ENCODE measurements at places on chromosomes 11 and 22.

- no peak for DNase-seq
Measured at GRCh38 chr11:77515483-77515882, 41.6 kb upstream of the PAK1 start.

DNA sequence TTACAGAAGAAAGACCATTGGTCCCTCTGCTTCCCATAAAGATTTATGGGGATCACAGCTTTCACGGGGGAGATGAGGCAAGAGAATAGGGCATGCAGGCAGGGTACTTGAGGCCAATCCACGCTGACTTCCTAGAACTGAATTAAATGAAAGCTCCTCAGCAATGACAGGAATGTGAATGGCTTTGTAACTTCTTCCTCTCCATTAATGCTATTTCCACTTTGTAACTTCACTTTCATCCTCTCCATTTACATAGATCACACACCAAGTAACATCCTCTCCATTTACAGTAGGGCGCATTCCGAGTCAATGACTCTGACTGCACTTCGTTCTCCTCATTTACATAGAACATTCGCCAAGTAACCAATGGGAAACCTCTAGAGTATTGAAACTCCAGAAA is 89.8 kb downstream of the PIWIL4 start:
- no peak for DNase-seq

DNA sequence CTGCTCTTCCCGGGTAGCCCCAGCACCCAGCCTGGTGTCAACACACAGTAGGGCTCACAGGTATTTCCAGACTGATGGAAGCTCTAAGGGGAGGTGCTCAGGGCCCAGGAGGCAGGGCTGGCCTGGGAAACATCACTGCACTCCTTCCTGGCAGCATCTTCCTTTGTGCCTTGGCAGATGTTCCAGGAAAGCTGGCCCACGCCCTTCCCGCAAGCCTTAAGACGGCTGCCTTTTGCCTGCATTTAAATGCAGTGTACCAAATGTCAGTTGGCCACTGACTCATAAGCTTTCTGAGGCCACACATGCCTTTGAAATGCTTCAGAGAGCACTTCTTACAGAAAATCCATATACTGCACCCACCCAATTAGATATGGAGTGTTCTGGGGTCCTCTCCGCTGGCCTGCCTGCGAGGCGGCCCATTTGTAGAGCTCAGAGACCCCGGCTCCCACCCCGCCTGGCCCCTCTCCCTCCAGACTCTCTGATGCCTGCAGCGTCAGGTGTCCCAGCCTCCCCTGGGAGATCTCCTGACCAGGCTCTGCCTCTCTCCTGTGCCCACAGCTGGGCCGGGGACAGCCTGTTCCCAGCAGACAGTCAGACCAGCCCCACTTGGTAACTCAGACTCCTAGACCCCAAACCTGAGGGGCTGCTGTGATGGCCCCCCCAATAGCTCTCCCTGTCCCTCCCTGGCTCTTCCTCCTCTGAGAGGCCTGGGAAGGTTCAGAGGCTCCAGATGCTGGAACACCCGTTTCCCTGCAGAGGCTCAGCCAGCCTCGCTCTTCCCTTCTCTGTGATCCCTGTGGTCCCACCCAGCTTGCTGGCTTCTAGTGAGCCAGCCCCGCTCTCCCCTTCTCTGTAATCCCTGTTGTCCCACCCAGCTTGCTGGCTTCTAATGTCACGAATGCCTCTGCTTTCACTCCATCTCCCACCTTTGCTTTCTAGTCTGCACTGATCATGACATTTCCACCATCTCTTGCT is 47.6 kb upstream of the THY1 start:
- DNase-seq, result no peak

GRCh38 chr22:49406879-49407587 is 420.6 kb downstream of the BRD1 start:
- peak; percentile 33 for DNase-seq

- DNase-seq, result no peak
Measured at GRCh38 chr11:46490666-46491065, 99.1 kb upstream of the CHRM4 start.

DNA sequence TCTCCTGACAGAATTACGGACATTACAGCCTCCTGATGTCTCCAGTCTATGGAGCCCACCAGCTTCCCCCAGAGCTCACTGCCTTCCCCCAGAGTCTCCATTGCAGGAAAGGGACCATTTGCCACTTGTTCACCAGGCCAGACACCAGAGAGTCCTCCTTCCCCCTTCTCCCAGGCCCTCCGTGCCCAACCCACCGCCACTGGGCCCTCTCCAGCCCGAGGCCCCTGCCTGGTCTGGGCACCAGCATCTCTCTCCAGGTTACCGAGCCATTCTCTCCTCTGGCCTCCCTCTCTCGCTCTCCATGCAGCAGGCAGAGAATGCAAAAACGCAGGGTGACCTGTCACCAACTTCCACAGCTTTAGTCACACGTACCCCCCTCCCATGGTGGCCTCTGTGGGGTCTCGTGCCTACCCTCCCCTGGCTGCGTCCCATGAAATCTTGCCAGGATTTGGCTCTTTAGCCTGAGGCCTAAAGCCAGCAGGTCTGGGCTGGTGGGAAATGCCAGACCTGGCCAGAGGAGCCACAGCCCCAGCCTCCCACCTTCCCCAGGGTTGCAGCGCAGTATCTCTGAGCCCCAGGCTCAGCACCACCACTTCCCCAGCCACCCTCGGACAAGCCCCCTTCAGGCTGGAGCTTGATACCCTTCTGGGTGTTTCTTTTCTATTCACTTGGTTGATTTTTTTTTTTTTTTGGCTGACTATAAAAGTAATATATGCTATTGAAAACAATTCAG is 6.8 kb upstream of the SERPINH1 start:
- DNase-seq, result no peak

DNA sequence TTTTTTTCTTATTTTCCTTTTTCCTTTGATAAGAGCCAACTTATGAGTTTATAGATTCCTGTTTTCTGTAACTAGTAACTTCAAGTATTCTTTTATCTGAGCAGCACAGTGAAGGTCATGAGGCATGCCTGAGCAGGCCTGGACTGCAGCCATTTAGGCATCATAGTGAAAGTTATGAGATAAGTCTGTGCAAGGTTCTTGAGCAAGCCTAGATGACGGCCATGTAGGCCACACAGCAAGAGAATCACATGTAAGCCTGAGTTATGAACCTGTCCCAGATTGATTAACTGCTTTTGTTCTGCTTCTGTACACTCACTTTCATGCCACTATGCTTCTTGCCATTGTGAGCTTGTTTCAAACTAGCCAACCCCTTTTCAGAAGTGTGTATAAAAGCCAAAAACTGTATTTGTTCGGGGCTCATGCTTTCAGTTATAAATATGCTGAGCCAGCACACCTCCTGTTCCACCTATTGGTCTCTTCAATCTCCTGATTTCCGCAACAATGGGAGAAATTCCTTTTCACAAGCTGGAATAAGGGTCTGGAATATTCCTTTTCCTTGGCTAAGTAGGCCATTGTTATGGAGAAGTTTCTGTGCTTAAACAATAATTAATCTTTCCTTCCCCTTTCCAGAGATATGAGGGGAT is 745.7 kb downstream of the FAM181B start:
- DNase-seq, result no peak

DNA sequence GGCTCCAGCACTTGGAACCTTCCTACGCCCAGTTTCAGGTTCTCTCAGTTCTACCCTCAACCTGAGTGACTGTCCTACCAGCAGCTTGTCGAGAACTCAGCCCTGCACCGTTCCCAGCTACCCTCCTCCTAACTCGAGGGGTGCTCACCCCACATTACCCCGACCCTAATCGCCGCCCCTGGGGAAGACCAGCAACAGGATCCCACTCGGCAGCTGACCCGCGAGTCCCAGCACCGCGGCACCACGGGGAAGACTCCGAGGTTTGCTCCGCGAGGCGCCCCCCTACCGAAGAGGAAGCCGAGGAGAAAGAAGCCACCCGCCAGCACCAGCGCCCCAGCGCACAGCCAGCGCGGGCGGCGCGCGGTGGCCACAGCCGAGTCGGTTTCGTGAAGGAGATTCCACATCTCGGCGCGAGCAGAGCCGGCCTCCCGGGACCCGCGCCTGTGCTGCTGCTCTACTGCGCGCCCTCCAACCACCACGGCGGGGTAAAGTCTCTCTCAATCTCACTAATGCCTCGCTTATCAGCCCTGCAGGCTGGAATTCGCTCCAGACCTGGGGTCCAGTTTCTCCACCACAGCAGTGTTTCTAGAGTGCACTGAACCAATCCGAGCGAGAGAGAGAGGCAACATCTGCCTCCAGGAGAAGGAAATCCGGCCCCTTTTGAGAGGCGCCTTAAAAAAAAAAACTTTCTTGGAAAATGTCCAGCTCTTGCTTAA is at the start of gene FOLH1:
Gene FOLH1, minus strand, starts transcription at position 597 of the 716 bp plus-strand sequence. Its CDS starts 193 bp downstream, at position 404.
- peak; percentile 42 for DNase-seq

GRCh38 chr11:114883472-114883871 is 205.1 kb downstream of the NXPE2 start:
- no peak for DNase-seq

DNA sequence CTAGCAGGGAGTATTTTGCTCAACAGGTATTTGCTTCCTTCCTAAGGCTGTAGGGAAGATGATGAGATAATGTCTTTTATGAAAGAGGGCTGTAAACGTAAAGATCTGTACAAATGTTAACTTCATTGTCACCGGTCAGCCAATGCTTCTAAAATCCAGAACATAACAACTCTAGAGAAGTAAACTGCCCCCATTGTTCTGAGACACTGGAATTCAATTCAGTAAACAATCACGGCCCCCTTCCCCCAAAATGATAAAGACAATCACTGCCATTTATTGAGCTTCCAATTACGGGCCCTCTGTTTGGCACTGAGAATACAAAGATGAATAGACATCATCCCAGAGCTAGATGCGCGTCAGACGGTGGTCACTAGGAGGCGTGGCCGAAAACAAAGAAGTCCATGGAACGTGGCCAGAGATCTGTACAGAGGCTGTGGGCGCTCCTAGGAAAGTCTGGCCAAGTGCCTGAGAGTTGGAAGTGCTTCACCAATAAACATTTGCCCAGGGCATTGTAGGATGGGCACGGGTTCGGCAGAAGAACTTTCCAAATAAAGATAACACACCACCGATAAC is 576 bp downstream of the TMEM258 start:
- DNase-seq, result peak; percentile 92

DNA sequence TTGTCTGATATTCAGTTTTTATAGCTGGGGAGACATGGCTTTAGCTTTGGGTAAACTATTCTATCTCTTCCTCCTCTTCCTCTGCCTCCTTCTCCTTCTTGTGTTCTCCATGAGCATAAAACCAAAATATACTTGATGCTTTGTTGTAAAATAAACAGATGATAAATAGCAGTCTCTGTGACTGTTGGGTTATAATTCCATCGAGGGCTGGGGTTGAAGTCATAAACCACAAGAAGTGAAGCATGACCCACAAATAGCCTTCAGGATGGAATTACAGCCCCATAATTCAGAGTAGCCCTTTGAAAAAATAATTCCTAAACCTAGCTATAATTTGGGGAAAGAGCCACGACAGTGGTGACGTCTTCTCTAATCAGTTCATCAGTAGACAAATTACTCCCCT is 177.7 kb downstream of the SNX19 start:
- DNase-seq, result no peak

DNA sequence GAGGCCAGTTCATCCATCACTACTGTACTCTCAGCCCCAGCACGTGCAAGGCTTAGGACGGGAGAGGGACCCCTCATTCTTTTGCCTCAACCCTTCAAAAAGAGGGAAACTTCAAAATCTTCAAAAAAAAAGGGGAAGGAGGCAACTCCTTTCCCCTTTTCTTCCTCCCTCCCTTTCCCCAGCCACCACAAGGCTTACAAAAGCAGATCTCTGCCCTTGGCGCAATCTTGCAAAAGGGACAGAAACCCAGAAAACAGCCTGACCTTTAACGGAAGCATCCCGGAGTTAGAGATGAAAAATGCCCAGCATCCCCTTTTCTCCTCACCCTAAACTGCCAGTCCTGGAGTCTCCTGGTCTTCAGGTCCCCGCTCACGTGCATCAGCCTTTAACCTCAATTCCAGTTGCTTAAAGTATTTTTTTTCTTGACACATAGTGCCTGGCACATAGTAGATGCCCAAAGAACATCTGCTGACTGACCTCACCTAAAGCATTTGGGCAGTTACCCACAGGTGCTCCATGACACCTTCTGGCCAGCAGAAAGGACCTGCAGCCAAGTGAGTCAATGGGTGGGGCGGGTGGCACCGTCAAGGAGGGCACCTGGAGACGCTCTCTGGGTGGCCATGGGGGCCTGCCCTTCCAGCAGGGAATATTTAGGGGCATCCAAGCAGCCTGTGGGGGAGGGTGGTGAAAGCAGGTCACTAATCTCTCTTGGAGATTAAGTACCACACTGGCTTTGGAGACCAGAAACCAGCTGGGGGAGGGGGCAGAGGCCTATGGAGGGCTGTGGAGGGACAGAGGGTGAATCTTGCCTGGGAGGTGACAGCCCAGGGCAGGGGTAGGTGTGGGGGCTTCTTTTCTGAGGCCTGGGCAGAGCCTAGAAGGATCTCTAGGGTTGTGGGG is 16.3 kb downstream of the NECTIN1 start:
- DNase-seq, result no peak

DNA sequence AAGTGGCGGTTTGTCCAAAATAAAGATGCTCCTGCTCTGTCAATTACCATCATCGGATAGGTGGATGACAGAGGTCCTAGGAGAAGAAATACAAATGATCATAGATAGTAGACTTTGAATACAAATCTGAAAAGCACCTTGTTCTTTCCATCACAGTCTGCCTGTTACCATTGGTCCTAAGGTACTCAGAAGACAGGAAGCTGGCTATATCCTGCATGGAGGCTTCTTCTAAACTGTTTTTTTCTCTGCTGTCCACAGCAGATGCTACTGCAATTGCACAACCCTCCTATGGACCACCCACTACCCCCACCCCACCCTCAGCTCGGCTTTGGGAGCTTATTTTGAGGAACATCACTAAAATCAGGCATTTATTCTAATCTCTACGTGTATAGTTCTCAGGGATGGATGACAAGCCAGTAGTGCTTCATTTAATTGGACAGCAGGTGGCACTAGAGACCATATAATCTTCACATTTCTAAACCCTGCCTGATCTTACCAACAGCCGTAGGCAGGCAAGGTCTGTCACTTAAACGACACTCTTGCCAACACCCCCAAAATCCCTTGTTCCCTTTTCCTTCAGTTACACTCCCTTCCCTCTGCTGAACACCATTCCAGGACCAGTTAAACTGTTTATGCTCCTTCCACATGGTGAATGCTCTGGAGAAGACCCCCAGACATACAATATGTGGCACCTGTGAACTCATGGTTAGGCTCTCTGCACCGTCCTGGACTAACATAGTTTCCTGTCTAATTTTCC is 6.6 kb upstream of the PTS start:
- DNase-seq, result peak; percentile 30

- no peak for DNase-seq
Measured at GRCh38 chr22:50298266-50298637, 9.2 kb downstream of the PLXNB2 start.
